Tibial nerve (tissue), 4 donors: ENCODE measurements at places on chromosomes 7 and 10. TPM values are rescaled to one million over a fixed set of nuclear protein-coding genes. Genes with fewer than 3 reads are reported as not detected.

DNA sequence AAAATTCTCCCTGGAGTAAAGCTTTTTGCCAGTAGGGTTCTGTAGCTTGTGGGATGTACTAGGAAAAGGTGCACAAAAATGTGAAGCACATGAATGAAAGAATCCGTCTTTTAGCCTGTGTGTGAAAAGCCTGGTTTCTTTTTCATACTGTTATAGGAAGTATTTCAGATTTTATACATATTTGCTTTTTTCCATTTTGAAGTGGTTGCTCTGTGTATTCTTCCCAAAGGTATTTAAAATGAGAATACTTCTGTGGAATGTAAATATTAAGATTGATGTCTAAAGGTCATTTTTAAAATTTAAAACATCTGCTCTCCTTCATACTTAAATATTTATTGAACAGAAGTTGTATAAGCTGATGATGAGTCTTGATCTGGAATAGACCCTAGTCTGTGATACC is 96.8 kb downstream of the CDK14 start:
- no peaks in the 10 kb centered on the region for H3K4me1 ChIP-seq
- DNase-seq: no peak
- H3K27me3 ChIP-seq: no peaks in the 10 kb centered on the region
- H3K36me3 ChIP-seq: no peaks in the 10 kb centered on the region

DNA sequence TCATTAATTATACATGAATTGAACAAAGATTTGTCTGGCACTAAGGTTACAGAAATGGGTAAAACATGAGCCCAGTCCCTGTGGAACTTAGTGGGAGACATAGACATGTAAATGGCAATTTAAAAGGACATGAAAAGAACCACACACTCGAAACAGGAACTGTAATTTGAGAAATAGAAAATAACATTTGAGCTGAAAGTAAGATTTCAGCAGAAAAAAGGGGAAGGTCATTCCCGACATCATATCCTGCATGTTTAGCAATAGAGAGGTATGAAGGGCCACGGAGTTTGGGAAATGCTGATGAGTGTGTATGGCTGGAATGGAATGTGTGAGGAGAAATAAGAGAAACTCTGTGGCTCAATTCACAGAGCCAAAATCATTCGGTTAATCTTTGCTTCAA is 175.4 kb upstream of the AHR start:
- H3K4me3 ChIP-seq: no peak overlapping the region
- H3K36me3 ChIP-seq: no peaks in the 10 kb centered on the region
- peaks cover 8% of the 10 kb centered on the region for H3K4me1 ChIP-seq
- H3K27me3 ChIP-seq: no peaks in the 10 kb centered on the region
- no peak for DNase-seq
- no peak overlapping the region for H3K27ac ChIP-seq

GRCh38 chr7:19648791-19649190 is 60.0 kb downstream of the POLR1F start:
- no peak overlapping the region for H3K27ac ChIP-seq
- no peaks in the 10 kb centered on the region for H3K27me3 ChIP-seq
- H3K36me3 ChIP-seq: no peaks in the 10 kb centered on the region
- no peak overlapping the region for H3K4me3 ChIP-seq
- DNase-seq: no peak

GRCh38 chr7:42753811-42754363 is 158.0 kb downstream of the C7orf25 start:
- no peak overlapping the region for H3K27ac ChIP-seq
- no peaks in the 10 kb centered on the region for H3K4me1 ChIP-seq
- H3K4me3 ChIP-seq: no peak overlapping the region
- H3K36me3 ChIP-seq: no peaks in the 10 kb centered on the region
- H3K27me3 ChIP-seq: no peaks in the 10 kb centered on the region
- no peak for DNase-seq

DNA sequence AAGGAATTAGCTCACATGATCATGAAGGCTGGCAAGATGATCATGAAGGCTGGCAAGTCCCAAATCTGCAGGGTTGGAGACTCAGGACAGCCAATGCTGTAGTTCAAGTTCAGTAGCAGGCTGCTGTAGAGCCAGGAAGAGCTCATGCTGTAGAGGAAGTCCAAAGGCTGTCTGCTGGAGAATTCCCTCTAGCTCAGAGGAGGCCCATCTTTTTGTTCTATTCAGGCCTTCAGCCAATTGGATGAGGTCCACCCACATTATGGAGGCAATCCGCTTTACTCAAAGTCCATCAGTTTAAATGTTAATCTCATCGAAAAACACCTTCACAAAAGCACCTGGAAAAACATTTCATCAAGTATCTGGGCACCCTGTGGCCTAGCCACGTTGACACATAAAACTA is 24.8 kb upstream of the FAM171A1 start:
- H3K36me3 ChIP-seq: no peaks in the 10 kb centered on the region
- H3K27me3 ChIP-seq: no peaks in the 10 kb centered on the region
- H3K27ac ChIP-seq: no peak overlapping the region
- H3K4me3 ChIP-seq: no peak overlapping the region
- DNase-seq: no peak

GRCh38 chr10:79405995-79406515 is 39.4 kb downstream of the ZCCHC24 start:
- no peaks in the 10 kb centered on the region for H3K36me3 ChIP-seq
- H3K4me1 ChIP-seq: peaks cover 92% of the 10 kb centered on the region
- H3K27ac ChIP-seq: peak overlapping the region; percentile 82
- DNase-seq: no peak

DNA sequence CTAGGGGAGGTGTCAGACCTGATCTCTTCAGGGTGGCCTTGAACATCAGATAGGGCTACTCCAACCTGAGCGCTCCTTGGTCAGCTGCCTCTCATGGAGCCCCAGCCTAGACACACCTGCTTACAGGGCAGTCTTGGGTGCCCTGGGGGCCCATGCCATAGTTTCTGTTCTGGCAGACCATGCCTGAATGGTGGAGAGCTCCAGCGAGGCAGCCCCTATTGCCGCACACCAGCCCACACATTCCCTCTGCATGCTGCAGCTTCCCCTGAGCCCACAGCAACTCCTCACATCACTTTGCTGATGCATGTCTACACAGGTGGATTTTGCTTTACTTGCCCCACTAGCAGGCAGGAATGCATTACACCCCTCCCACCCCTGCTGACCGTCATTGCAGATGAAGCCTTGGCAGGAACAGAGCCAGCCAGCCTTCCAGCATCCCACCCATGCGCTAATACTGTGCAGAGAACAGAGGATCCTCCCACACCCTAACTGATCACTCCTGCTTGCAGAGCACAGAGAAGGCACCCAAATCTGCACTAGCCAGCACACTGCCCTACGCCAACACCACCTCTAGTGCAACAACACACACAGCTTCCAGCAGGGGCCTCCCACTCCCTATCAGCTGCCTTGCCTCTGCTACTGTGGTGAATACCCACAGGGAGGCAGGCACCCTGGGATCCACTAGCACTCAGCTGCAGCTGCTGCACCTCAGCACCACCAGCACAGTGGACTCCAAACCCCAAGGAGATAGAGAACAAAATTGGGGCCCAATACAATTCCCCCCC is 43.0 kb upstream of the GRM3 start:
- no peaks in the 10 kb centered on the region for H3K36me3 ChIP-seq
- H3K27me3 ChIP-seq: no peaks in the 10 kb centered on the region
- no peak overlapping the region for H3K27ac ChIP-seq

ATG9B gene
- not detected for total RNA-seq

ACTR3C gene
- 0.98 TPM for total RNA-seq

NRBF2 gene
- total RNA-seq: 12.2 TPM

VIPR2 gene
- total RNA-seq: 3.0 TPM

LIPJ gene
- 0.42 TPM for total RNA-seq
